ENCODE measurements at places on chromosomes 5 and 9.

DNA sequence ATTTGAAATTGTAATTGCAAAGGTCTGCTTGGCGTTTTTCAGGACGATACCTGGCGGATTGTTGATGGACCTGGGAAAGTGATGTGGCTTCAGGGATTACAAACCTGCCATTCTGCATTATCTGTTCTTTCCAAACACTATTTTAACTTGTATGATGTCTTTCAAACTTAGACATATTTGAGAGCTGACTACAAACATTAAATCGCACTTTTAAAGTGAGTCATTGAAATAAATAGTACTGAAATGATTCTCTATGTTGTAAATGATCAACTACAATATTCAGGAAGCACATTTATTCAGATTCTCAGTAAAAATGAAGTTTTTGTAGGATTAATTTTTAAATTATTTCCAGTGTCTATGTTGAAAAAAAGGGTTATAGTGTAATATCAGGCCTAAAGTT is 32.3 kb upstream of the TMEM171 start:
- DNase-seq, result no peak

GRCh38 chr5:121138495-121138907 is 674.4 kb downstream of the PRR16 start:
- DNase-seq, result no peak

GRCh38 chr9:18906656-18907395 is 126.2 kb downstream of the SAXO1 start:
- no peak for DNase-seq

DNA sequence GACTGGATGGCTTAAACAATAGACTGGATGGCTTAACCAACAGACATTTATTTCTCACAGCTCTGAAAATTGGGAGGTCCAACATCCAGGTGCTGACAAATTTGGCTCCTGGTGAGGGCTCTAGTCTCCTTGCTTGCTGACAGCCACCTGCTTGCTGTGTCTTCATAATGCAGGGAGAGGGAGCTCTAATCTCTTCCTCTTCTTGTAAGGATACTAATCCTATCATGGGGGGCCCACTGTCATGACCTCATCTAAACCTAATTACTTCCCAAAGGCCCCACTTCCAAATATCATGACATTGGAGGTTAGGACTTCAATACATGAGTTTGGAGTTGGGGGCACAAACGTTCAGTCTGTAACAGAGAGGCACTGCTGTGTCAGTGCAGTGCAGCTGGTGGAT is 26.4 kb downstream of the FOXD1 start:
- DNase-seq, result no peak

DNA sequence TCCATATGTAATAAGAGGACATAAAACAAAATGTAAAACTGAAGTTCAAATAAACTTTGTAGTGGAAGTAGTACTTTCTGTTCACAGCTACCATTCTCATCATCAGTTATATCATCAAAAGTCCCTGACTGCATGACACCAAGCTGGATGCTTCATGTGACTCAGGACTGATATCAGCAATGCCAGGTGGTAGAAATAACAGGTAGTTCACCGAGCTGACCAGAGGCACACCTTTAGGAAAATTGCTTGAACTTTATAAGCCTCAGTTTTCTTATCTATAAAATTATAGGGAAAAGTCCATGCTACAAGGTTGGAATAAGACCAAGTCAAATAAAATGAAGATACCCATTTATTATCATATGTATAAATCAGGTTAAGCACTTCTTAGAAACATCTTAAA is 124.9 kb upstream of the PTGER4 start:
- DNase-seq, result no peak

GRCh38 chr5:154900066-154900465 is 37.9 kb downstream of the GEMIN5 start:
- no peak for DNase-seq

- no peak for DNase-seq
These were observed 104.5 kb downstream of the MAT2B start for GRCh38 chr5:163609910-163610309.

DNA sequence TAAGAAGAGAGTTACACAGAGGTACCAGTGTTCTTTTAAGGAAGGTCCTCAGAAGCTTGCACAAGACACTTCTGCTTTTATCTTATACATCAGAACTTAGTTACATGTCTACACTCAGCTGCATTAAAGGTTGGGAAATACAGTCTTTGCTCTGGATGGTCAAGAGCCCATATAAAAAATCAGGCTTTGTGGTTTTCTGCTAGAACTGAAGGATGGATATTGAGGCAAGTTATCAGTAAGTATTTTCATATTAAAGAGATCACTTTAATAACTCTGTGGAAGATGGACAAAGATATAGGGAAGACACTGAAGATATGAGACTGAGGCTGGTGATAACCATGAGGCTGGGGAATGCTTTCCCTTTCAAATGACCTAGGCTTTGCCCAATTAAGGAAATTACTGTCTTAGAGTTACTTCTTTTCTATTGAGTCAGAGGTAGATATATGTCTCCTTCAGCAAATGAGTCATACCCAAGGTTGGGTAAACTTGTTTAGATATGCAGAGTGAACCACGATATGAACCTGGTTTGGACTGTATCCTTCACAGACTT is 87.0 kb upstream of the TNC start:
- no peak for DNase-seq

GRCh38 chr5:172452398-172453205 is 1.7 kb downstream of the SH3PXD2B start:
- no peak for DNase-seq

DNA sequence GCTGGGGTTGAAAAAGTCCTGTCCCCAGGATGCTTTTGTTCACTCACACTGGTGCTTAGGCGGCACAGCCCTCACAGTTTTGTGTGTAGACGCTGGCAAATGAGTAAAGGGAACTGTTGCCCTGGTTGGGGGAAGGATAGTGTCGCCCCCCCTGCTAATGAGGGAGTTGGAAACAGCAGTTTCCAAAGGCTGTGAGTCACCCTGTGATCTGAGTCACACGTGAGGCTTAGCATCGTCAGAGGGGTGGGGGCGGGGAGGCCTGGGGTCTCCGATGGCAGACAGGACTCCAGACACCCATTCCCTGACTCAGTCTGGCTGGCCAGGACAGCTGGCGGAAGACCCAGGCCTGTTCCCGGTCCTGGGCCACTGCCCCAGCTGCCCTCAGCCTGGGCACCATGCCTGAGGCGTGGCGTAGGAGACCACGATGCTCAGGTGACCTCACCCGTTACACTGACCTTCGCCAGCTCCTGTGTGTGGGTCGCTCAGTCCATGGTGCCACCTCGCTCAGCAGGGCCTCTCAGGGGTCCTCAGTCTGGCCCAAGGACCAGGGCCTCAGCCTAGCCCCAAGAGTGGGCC is 2.9 kb downstream of the DNAJB5 start:
- DNase-seq, result peak; percentile 50

DNA sequence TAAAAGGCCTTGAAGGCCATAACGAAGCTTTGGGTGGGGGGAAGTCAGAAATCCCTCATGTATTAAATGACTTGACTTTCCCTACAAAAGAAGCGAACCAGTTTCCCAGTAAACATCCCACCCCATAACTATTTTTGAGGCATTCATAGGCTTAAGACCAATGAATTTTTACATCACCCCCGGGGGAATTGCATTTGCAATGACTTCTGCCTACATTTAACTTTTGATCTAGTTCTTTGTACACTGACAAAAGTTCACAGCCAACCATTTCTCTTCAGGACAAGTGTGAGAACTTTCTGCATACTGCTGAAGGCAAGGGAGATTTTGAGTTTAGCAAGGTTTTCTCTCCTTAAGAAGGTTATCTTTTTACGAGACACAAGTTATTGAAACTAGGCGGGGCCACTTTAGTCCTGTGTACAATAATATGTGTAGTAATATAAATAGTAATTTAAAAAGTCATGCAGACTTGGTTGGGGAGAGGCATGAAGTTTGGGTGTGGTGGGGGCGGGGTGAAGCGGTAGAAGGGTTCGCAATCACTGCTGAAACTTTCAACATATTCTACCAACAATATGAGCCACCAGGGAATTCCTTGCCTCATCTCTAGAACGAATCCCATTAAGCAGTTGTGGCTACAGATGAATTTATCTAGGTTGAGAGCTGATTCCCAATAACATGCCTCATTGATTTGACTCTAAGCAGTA is 2.5 kb downstream of the TJP2 start:
- no peak for DNase-seq

- DNase-seq, result no peak
These were observed 711.8 kb upstream of the CTNND2 start for GRCh38 chr5:12616093-12616492.

DNA sequence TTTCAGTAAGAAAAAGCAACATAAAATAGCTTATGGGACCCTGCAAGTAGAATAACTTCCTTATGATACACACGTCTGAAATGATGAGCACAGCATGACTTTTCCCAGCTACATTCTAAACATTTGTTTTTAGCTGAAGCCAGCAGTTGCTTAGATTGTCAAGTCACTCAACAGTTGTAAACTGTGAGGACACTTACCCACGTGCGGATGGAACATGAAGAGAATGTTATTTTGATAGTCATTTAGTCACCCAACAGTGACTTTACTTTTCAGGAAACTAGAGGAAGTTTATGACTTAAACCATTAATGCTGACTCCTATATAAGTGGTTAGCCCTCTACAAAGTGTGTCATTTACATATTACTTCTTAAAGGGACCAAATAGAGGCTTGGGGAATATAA is 3.0 kb downstream of the HACD4 start:
- DNase-seq, result no peak

- no peak for DNase-seq
These were observed 77.0 kb downstream of the CYFIP2 start for GRCh38 chr5:157342822-157343402.

GRCh38 chr9:118963674-118964073 is 405.6 kb downstream of the BRINP1 start:
- no peak for DNase-seq

DNA sequence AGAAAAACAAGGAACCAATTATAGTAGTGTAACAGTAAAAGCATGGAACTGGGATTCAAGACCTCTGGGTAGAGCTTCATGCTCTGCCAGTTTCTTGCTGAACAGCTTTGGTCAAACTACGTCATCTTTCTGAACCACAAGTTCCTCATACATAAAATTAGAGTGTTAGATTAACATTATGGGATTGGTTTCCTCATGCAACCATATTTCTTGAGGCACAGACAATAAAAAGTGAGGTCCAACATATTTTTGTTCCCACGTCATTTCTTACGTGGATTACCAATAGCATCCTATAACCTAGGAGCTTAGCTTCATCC is 354.8 kb downstream of the TMEM232 start:
- DNase-seq, result no peak

DNA sequence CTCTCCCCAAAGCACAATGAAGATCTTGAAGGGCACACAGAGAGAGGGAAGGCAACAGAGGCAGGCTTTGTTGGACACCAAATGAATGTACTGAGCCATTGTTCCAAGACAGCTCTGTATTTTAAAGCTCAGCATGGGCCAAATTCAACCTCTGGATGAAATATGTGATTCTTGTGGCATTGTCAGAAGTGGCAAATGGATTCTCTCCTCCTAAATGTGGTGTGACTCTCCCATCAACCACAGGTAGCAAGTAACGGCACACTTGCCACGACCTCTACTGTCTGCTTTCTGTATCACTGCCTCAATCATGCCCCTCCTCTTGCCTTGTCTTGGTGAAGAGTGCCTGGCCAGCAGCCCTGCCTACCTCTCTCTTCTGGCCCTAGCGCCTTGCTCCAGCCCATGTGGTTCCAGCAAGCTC is 6.1 kb upstream of the MOB3B start:
- no peak for DNase-seq

GRCh38 chr9:81833563-81834345 is 94.5 kb upstream of the SPATA31D4 start:
- no peak for DNase-seq

- DNase-seq, result no peak
These were observed 6.4 kb downstream of the THBS4 start for GRCh38 chr5:80041527-80041926.

GRCh38 chr9:113125386-113126035 is 25.3 kb upstream of the SLC31A2 start:
- DNase-seq, result no peak

DNA sequence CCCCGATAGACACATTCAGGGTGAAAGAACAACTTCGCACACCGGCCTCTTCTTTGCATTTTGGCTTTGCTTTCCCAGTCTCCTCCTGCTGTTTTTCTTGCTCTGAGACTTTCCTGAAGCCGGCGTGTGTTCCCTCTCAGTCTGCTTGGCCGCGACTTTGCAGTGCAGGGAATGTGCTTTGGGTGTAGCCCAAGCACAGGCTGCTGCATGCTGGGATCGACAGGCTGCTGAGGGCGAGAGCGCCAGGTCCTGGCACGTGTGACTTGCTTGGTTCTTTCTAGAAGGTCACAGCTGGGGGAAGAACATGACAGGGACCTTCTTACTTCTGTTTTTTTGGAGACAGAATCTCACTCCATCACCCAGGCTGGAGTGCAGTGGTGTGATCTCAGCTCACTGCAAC is 40.6 kb downstream of the TENT4A start:
- no peak for DNase-seq

- DNase-seq, result no peak
These were observed 375.9 kb upstream of the TLE4 start for GRCh38 chr9:79195879-79196278.

DNA sequence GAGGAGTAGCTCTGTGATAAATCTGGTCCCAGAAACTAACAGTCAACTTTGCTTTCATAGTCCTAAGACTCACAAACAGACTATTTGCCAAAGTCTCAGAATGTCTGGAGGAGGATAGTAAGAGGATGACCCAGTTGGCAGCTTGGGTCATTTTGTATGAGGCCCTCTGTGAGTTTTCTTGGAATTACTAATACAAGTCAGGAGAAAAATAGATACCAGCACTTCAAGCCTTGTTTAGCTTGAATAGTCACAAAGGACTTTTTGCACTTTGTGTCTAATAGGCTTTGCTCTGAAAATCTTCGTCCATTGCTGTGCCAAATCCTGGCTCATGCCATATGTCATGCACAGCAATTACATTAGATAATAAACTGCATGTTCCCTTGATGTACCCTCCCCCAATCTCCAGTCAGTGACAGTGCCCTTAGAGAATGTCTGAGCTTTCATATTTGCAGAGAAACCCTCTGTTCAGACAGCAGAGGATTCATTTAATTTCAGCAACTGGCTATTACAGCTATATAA is 612.8 kb downstream of the CSNK1G3 start:
- DNase-seq, result no peak

DNA sequence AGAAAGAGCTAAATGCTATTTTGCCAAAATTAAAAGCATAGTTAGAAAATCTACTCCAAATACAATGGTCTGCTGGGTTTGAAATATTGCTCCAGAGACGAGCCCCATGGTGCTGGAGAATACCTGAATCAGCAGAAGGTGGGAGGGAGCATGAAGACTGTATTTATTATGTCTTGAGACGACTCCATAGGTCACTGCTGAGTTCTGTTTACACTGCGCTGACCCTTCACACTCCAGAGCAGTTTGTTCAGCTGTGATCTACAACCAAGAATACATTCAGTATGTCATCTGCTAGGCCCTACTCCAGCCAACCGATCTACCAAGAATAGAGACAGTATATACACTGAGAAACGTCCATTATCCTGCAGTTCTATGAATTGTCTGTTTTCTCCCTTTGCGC is 150.5 kb downstream of the TLE1 start:
- DNase-seq, result no peak

GRCh38 chr5:174454464-174454863 is 269.9 kb upstream of the MSX2 start:
- DNase-seq, result no peak
